Left kidney (tissue), 8 donors: ENCODE measurements at places on chromosomes 4 and X.

- no peak for DNase-seq
Measured at GRCh38 chr4:67051000-67051789, 494.1 kb downstream of the CENPC start.

GRCh38 chr4:98430708-98431403 lies 169.7 kb downstream of the RAP1GDS1 start:
- DNase-seq: no peak

DNA sequence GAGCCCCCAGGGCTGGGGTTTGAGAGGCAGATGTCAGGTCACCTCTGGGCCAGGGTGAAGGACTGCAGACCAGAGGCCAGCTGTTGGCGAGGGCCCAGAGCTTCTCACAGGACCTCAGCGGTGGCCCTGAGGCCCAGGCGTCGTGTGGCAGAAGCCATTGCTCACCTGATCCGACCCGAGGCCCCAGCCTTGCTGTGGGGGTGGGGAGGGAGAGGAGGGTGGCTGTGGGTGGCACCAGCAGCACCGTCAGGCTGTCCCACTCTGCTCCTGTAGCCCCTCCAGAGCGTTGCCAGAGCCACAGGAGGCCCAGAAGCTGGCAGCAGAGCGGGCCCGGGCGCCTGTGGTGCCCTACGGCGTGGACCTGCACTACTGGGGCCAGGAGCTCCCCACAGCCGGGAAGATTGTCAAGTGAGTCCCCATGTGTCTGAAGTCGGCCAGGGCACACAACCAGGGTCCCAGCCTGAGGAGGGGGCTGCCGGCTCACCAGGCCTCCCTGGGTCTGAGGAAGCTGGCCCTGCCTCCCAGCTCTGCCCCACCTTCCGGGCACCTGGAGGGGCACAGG lies 28.8 kb downstream of the UVSSA start:
- DNase-seq: no peak

- no peak for DNase-seq
Measured at GRCh38 chrX:119895843-119896326, at the start of gene AKAP14. Gene AKAP14 (plus strand): TSS chrX:119895893. CDS start chrX:119903224, 7,331 bp downstream.

DNA sequence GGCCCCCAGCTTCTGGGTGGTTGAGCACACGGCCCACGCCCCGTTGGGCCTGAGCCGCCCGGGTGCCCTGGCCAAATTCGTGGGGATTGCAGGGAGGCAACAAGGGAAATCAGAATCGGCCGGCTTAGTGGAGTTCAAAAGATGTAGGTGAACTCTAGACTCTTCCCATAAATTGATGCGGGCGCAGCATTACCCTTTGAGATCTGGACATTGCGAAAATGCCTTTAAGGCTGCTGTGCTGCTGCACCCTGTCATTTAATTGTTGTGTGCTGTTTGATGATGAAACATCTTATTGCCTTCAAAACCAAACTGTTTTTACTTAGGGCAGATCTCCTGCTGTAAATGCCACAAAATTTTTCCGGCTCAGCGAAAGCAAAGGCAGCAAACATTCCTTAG lies 409 bp upstream of the MPP1 start:
- no peak for DNase-seq

- no peak for DNase-seq
Measured at GRCh38 chr4:76600447-76600846, 165.4 kb downstream of the SHROOM3 start.

DNA sequence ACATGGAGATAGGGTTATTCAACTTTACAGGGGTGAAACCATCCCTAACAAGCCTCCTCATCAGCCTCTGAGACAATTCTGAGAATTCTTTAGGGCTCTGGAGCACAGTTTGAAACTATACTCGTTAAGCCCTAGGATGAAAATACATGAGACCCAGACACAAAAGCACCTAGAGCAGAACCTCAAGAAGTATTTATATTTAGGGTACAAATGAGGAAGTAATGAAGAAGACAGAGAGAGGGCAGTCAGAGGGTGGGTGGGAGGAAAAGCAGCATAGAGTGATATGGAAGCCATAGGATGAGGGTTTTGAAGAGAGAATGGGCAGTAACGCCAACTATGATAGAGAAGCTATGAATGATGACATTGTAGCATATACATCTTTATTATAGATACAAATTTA lies 250.3 kb downstream of the DCLK2 start:
- no peak for DNase-seq

- no peak for DNase-seq
Measured at GRCh38 chr4:76947369-76947768, 2.2 kb upstream of the SEPTIN11 start.

DNA sequence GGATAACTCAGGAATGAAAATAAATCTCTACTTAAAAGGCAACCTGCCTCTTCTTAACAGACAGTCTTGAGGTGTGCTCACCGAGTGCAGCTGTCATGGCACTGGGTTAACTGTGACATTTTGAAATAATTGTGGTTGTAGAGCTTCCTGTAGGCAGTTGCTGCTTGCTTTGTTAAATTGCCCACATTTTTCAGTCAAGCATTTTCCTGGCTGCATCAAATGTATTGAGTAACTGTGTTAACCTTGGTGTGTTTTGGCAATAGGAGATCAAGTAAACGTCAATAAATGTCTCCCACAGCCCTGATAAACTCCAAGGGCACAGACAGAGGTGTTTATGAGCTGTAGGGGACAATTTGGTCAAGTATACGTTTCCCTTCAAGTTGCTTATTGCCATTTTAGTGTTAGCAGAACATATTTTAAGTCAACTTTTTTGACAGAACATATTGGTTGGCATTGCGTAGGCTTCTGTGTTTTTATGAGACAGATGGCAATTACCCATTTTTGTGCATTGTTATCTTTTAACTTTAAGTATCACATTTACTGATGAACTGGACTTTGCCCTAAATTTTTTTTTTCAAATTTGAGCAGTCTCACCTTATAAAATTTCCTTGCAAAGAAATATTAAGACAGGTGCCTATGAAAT lies 527.4 kb downstream of the C4orf33 start:
- no peak for DNase-seq

- DNase-seq: no peak
Measured at GRCh38 chr4:26815706-26816105, 44.9 kb upstream of the STIM2 start.

GRCh38 chrX:42751573-42751972 lies 26.4 kb downstream of the PPP1R2C start:
- no peak for DNase-seq

GRCh38 chr4:168119100-168119499 lies 26.8 kb downstream of the ANXA10 start:
- no peak for DNase-seq

GRCh38 chrX:110509755-110510532 lies 151.3 kb downstream of the RTL9 start:
- peak; percentile 5 for DNase-seq

- no peak for DNase-seq
Measured at GRCh38 chr4:129994715-129995114, 898.8 kb downstream of the C4orf33 start.
